Left ventricle myocardium superior (tissue), 1 donor: ENCODE measurements at places on chromosomes 1 and 21. TPM values are rescaled to one million over a fixed set of nuclear protein-coding genes. Genes with fewer than 3 reads are reported as not detected.

Gene CLCA4
- total RNA-seq = not detected

Gene SERPINC1
- total RNA-seq = 0.25 TPM

Gene OMA1
- 29.4 TPM for total RNA-seq

Gene TFF3
- total RNA-seq = 5.3 TPM

Gene FAM131C
- 3.7 TPM for total RNA-seq

Gene ACTA1
- total RNA-seq = 2,149 TPM

Gene OR2T29
- not detected for total RNA-seq
